ENCODE measurements at places on chromosomes 3 and 15. TPM values are rescaled to one million over a fixed set of nuclear protein-coding genes. Genes with fewer than 3 reads are reported as not detected.

DNA sequence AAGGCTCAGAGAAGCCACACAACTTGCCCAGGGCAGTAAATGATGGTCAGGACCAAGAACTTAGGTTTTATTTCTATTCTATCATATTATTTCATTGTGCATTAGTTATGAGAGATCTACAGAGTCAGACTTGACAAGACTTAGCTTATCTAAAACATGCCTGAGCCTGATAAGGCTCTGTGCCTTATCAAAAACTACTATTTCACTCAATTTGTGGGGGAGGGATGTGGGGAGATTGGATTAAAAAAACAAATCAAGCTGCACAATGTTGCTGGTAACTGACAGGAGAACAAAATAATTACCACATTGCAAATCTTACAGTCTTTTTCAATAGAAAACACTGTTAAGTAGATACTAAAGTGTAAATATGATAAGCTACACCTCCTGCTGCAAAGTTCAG lies 16.0 kb downstream of the HACD2 start:
- H3K27ac ChIP-seq: no peak overlapping the region
- DNase-seq: no peak
- H3K4me1 ChIP-seq: peaks cover 16% of the 10 kb centered on the region
- peaks cover 12% of the 10 kb centered on the region for H3K36me3 ChIP-seq

DNA sequence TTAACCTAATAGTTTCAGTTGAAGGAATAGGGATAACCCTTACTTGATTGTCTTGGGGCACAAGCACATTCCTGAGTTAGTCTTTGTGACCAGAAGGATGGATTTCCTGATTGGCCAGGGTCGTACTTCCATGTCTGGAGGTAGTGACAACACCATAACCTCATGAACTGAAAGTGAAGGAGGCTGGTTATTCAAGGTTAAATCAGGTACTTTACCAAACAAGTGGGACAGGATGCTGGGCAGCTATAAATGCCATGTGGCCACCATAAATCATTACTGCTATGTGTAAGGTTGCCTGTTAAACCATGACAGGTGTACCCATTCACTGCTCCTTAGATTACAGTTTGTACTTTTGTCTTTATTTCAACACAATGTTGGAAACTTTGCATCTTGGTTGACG lies 128.3 kb upstream of the SAMMSON start:
- no peak for DNase-seq
- H3K4me3 ChIP-seq: no peak overlapping the region
- H3K36me3 ChIP-seq: peaks cover 11% of the 10 kb centered on the region
- no peaks in the 10 kb centered on the region for H3K27me3 ChIP-seq
- peaks cover 70% of the 10 kb centered on the region for H3K4me1 ChIP-seq

GRCh38 chr15:85000189-85000864 lies 18.7 kb downstream of the PDE8A start:
- H3K27me3 ChIP-seq: peaks cover 1% of the 10 kb centered on the region
- no peak for DNase-seq
- no peak overlapping the region for H3K27ac ChIP-seq
- H3K4me3 ChIP-seq: no peak overlapping the region

- H3K4me3 ChIP-seq: no peak overlapping the region
Measured at GRCh38 chr3:131917006-131917405, 117.8 kb downstream of the CPNE4 start.

GRCh38 chr3:18469775-18470174 lies 44.6 kb upstream of the SATB1 start:
- no peak overlapping the region for H3K4me3 ChIP-seq
- no peak for DNase-seq
- H3K4me1 ChIP-seq: no peaks in the 10 kb centered on the region
- H3K27me3 ChIP-seq: peaks cover 1% of the 10 kb centered on the region
- no peaks in the 10 kb centered on the region for H3K36me3 ChIP-seq
- H3K27ac ChIP-seq: no peak overlapping the region

- H3K27me3 ChIP-seq: no peaks in the 10 kb centered on the region
- H3K36me3 ChIP-seq: no peaks in the 10 kb centered on the region
- H3K4me3 ChIP-seq: no peak overlapping the region
- DNase-seq: no peak
Measured at GRCh38 chr3:152671446-152672319, 163.2 kb upstream of the P2RY1 start.

- peaks cover 11% of the 10 kb centered on the region for H3K4me1 ChIP-seq
- no peak for DNase-seq
- peaks cover 18% of the 10 kb centered on the region for H3K36me3 ChIP-seq
- H3K27me3 ChIP-seq: no peaks in the 10 kb centered on the region
- no peak overlapping the region for H3K4me3 ChIP-seq
Measured at GRCh38 chr3:57256844-57257243, 29.3 kb downstream of the APPL1 start.

DNA sequence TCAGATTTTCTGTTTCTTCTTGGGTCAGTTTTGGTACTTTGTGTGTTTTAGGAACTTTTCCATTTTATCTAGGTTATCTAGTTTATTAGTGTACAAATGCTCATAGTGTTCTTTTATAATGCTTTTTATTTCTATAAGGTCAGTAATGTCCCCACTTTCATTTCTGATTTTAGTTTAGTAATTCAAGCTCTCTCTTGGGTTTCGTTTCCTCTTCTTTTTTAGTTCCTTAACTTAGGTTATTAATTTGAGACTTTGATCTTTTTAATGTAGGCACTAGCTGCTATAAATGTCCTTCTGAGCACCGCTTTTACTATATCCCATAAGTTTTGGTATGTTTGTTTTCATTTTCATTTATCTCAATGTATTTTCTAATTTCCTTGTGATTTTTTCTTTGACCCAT lies 27.0 kb upstream of the CD200R1L start:
- no peak for DNase-seq
- H3K27ac ChIP-seq: no peak overlapping the region
- H3K4me3 ChIP-seq: no peak overlapping the region
- no peaks in the 10 kb centered on the region for H3K36me3 ChIP-seq
- peaks cover 4% of the 10 kb centered on the region for H3K27me3 ChIP-seq
- H3K4me1 ChIP-seq: no peaks in the 10 kb centered on the region

DNA sequence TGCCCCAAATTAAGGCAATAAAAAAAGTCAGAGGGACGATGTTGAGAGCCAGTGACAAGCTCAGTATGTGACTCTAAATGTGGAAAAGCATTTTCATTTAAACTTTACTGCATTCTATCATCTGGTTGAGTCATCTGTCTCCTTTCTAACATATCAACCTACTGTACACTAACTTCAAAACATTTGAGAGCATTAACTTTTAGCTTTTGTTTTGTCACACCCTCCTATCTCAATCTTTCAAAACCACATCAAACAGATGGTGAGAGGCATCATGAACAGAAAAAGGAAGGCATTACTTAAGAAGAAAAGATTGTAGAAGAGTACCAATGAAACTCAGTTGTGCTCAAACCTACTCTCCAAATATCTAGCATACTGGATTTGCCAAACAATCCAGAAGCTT lies 4.8 kb downstream of the LRRC58 start:
- H3K27me3 ChIP-seq: peaks cover 1% of the 10 kb centered on the region
- H3K4me3 ChIP-seq: no peak overlapping the region
- peaks cover 38% of the 10 kb centered on the region for H3K4me1 ChIP-seq
- H3K36me3 ChIP-seq: peaks cover 38% of the 10 kb centered on the region
- no peak overlapping the region for H3K27ac ChIP-seq

GRCh38 chr3:14138109-14138877 lies 13.4 kb downstream of the TMEM43 start:
- H3K36me3 ChIP-seq: peaks cover 47% of the 10 kb centered on the region
- peaks cover 11% of the 10 kb centered on the region for H3K27me3 ChIP-seq
- H3K27ac ChIP-seq: peak overlapping the region; percentile 52
- DNase-seq: no peak
- no peak overlapping the region for H3K4me3 ChIP-seq

GRCh38 chr3:59115364-59116232 lies 65.8 kb upstream of the CFAP20DC start:
- no peaks in the 10 kb centered on the region for H3K36me3 ChIP-seq
- no peaks in the 10 kb centered on the region for H3K27me3 ChIP-seq
- peaks cover 11% of the 10 kb centered on the region for H3K4me1 ChIP-seq
- H3K27ac ChIP-seq: peak overlapping the region; percentile 17

GRCh38 chr15:29141308-29142128 lies 128.1 kb downstream of the NSMCE3 start:
- H3K27ac ChIP-seq: peak overlapping the region; percentile 34
- H3K4me1 ChIP-seq: peaks cover 41% of the 10 kb centered on the region
- DNase-seq: no peak
- H3K36me3 ChIP-seq: no peaks in the 10 kb centered on the region
- H3K27me3 ChIP-seq: peaks cover 5% of the 10 kb centered on the region
- no peak overlapping the region for H3K4me3 ChIP-seq

DNA sequence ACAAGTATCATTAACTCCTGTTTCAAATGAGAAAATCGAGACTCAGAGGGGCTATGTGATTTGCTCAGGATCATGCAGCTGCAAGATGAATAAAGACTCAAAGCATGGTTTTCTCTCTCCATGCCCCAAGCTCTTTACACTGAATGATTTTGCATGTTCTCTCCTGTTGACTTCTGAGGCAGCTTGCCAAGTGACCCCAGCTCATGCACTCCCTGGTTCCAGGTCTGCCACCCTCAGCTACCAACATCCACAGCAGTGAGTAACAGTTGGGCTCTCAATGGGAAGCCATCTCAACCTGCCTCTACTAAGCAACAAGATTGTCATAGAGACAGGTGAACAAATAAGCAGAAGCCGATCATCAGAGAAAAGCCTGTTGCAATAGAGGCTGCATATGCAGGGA lies 116.9 kb upstream of the GADL1 start:
- H3K4me3 ChIP-seq: no peak overlapping the region
- H3K27ac ChIP-seq: no peak overlapping the region
- DNase-seq: no peak
- no peaks in the 10 kb centered on the region for H3K27me3 ChIP-seq
- peaks cover 18% of the 10 kb centered on the region for H3K36me3 ChIP-seq

GRCh38 chr3:71585131-71585530 lies 1.6 kb upstream of the FOXP1 start:
- peak overlapping the region; percentile 89 for H3K27ac ChIP-seq
- H3K27me3 ChIP-seq: no peaks in the 10 kb centered on the region
- peak overlapping the region; percentile 91 for H3K4me3 ChIP-seq
- H3K4me1 ChIP-seq: peaks cover 52% of the 10 kb centered on the region
- DNase-seq: no peak
- H3K36me3 ChIP-seq: no peaks in the 10 kb centered on the region

- peak overlapping the region; percentile 98 for H3K4me3 ChIP-seq
- DNase-seq: peak; percentile 48
- H3K4me1 ChIP-seq: peaks cover 42% of the 10 kb centered on the region
- peak overlapping the region; percentile 92 for H3K27ac ChIP-seq
- H3K36me3 ChIP-seq: peaks cover 6% of the 10 kb centered on the region
- H3K27me3 ChIP-seq: peaks cover 2% of the 10 kb centered on the region
Measured at GRCh38 chr15:68819495-68820294, 1.0 kb downstream of the ANP32A start.

DNA sequence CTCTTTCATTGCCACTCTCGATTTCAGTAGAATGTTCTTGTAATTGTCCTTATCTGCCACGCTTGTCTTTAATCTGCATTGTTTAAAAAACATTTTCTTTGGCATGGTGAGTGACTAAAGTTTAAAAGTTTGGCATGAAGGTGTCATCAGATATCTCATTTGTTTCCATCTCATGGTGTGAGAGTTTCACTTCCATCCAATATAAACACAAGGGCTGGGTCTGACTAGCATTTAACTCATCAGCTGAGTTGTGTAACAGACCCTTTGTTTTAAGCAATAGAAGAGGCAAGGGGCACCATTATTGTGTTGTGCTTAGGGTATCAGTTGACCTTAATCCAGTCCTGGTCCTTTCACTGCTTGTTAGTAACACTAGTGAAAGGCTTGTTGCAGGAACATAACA lies 49.9 kb upstream of the IL12A start:
- H3K4me1 ChIP-seq: peaks cover 52% of the 10 kb centered on the region
- DNase-seq: no peak
- H3K4me3 ChIP-seq: no peak overlapping the region
- H3K36me3 ChIP-seq: peaks cover 20% of the 10 kb centered on the region

DNA sequence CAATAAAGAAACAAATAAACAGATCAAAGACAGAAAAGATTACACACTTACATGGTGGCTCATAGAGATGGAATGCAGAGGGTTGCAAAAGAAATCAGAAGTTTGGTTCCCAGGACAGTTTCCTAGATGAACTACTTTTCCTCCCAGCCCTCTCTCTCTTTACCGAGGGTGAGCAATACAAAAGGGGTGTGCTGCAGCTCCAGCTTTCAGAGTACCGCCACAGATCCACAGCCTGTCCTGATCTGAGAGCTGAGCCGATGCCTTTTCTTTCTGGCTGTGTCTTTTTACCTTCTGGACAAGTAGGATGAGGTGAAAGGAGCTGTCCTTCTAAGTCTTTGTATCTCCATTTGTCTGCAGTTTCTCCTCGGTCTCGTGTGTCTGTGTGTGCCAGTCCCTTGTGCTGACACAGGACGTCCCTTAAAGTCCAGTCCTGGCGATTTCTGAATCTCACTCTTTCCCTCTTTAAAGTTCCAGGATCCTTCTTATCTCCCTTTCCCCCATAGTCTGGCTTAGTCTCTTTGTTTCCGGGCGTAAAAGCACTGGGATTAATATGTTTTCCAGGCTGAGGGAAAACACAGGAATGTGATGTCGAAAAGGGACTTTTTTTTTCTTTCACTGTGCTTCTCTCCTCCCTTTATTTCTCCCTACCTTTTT lies 540 bp downstream of the CCDC80 start:
- H3K27me3 ChIP-seq: no peaks in the 10 kb centered on the region
- H3K4me3 ChIP-seq: no peak overlapping the region

- H3K4me1 ChIP-seq: no peaks in the 10 kb centered on the region
- H3K4me3 ChIP-seq: no peak overlapping the region
- no peak for DNase-seq
- H3K27ac ChIP-seq: no peak overlapping the region
- 0 out of 2 replicates have a peak, but pooled peaks cover 3% of the 10 kb centered on the region for H3K27me3 ChIP-seq
- H3K36me3 ChIP-seq: no peaks in the 10 kb centered on the region
Measured at GRCh38 chr3:60645801-60646200, 605.5 kb downstream of the FHIT start.

GRCh38 chr3:72961752-72962151 lies 34.9 kb upstream of the PPP4R2 start:
- H3K36me3 ChIP-seq: no peaks in the 10 kb centered on the region
- no peak for DNase-seq
- peaks cover 11% of the 10 kb centered on the region for H3K4me1 ChIP-seq
- H3K27me3 ChIP-seq: peaks cover 5% of the 10 kb centered on the region

GRCh38 chr15:40941528-40942336 lies 11.5 kb upstream of the CHAC1 start:
- H3K27me3 ChIP-seq: peaks cover 1% of the 10 kb centered on the region
- no peaks in the 10 kb centered on the region for H3K36me3 ChIP-seq
- H3K4me3 ChIP-seq: peak overlapping the region; percentile 81
- peak overlapping the region; percentile 94 for H3K27ac ChIP-seq
- H3K4me1 ChIP-seq: peaks cover 32% of the 10 kb centered on the region

The TRIM71 gene
- not detected for total RNA-seq

The AHSG gene
- not detected for total RNA-seq

The LRRC34 gene
- 0.90 TPM for total RNA-seq

The GRM2 gene
- not detected for total RNA-seq

The RLBP1 gene
- total RNA-seq: not detected

The EAF2 gene
- 1.7 TPM for total RNA-seq

The NPRL2 gene
- 19.5 TPM for total RNA-seq

The GOLGA6B gene
- not detected for total RNA-seq

The CHRFAM7A gene
- not detected for total RNA-seq

The FBXL22 gene
- total RNA-seq: 0.20 TPM

Data from HFFc6 (cell line).